Left cardiac atrium (tissue), 4 donors: ENCODE measurements at places on chromosomes 3 and 15. TPM values are rescaled to one million over a fixed set of nuclear protein-coding genes. Genes with fewer than 3 reads are reported as not detected.

Gene ECE2
- total RNA-seq: 1.1 TPM

Gene KBTBD12
- total RNA-seq: 5.1 TPM

Gene DGKG
- 13.3 TPM for total RNA-seq

Gene TRPM7
- total RNA-seq: 21.1 TPM

Gene TNFAIP8L3
- total RNA-seq: 3.5 TPM

Gene PRR20G
- not detected for total RNA-seq

Gene FES
- 26.9 TPM for total RNA-seq

Gene KCNAB1
- 3.5 TPM for total RNA-seq

Gene RBPMS2
- total RNA-seq: 403 TPM

Gene CDHR4
- total RNA-seq: not detected

Gene MORC1
- total RNA-seq: not detected

Gene ACP3
- total RNA-seq: 3.0 TPM

Gene GOLGA6B
- not detected for total RNA-seq

Gene SCN11A
- total RNA-seq: not detected

Gene SLC51B
- total RNA-seq: not detected

Gene SKOR1
- total RNA-seq: 0.29 TPM

Gene TGM4
- total RNA-seq: not detected

Gene TERC
- total RNA-seq: 1.7 TPM
